Lower leg skin (tissue), 4 donors: ENCODE measurements at places on chromosomes 6 and 20.
A peak's percentile ranks its signal among the peaks of the same experiment; 100 is the strongest.

- no peak for DNase-seq
Observed at GRCh38 chr20:43515628-43516027, 8.1 kb downstream of the L3MBTL1 start.

GRCh38 chr20:53599378-53599777 is 5.7 kb upstream of the ZNF217 start:
- DNase-seq, result peak; percentile 53

- no peak for DNase-seq
Observed at GRCh38 chr6:145819994-145820393, 5.4 kb upstream of the FBXO30 start.

DNA sequence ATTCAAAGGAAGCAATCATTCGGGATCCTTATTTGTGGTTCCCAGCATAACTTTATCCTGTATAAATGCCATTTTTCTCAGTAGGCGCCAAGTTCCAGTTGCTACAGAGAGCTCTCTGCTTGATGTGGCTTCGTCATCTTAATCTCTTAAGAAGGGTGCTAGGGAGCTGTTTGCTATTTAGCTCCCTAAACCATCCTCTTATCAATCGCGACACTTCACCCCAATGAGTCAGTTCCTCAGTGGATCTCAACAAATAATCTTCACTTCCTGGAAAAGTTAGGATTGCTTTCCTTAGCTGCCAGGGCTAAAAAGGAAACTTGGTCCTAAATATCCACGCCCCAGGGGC is 1.3 kb upstream of the NKAIN2 start:
- DNase-seq, result no peak

DNA sequence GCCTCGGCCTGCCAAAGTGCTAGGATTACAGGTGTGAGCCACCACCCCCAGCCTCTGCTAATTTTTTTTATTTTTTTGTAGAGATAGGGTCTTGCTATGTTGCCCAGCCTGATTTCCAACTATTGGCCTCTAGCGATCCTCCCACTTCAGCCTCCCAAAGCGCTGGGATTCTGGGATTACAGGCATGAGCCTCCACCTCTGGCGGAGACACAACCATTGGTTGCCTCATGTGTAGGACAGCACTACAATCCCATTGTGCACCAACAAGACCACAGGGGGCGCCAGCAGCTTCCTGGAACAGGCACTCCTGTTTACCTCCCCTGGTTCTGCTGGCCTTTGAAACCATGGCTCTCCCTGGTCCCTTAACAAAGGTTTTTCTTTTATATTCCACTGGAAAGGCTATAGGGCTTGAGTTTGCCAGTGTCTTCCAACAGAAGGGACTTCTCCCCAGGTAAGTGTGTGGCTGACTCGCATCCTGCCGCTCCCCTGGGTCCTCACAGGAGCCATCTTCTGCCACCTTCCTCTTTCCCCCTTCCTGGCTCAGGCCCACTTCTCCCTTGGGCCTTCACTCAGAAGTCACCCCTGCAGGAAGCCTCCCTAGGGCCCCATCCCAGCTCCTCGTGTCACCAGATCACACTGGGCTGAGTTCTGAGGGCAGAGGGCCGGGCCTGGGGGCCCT is 39.2 kb upstream of the TLDC2 start:
- DNase-seq, result no peak

DNA sequence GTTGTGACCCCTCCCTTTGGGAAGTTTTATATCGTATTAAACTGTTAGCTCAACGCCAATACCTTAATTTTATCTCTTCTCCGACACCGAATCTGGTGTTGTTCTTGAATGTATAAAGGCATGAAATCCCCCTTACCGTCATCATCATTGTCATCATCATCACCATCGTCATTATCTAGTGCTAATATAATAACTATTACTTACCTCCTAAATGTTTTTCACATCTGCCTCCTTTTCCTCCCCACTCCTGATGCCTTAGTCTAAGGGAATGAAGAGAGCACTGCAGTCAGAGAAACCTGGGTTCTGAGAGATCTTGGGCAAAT is 677 bp upstream of the ZBTB24 start:
- DNase-seq, result no peak

GRCh38 chr20:13288357-13288756 is 67.3 kb downstream of the ISM1 start:
- no peak for DNase-seq
